Caudate nucleus (tissue), 63 donors: ENCODE measurements at places on chromosomes 13 and 19.

DNA sequence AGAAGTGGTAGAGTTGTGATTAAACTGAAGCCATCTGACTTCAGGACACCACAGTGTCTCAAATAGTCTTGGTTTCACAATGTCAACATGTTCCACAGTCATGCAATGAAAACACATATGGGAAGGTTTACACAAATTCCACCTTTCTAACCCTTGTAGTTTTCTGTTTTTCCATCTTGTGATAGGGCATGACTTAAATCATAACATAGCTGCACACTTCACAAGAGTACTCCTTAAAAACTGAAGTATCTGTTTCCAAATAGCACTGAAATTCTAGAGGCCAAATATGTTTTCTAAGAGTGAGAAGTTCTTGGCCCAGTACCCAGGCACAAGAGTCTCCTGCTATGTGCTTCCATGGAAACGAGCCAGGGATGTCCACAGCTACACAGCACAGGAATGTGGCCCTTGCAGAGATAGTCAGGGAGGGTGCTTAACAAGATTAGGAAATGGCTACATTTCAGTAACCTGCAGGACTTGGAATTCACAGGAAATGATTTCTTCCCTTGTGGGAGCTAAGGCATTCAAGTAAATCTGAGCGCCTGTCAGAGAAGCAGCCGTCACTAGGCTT, 269.1 kb downstream of the NDFIP2 start:
- peak; percentile 81 for DNase-seq

GRCh38 chr13:107450431-107450830, 764.9 kb downstream of the LIG4 start:
- DNase-seq: no peak

- no peak for DNase-seq
Measured at GRCh38 chr13:82879921-82880320, 1002.4 kb downstream of the SLITRK1 start.

- DNase-seq: no peak
Measured at GRCh38 chr13:95003019-95003813, 290.9 kb upstream of the SOX21 start.

DNA sequence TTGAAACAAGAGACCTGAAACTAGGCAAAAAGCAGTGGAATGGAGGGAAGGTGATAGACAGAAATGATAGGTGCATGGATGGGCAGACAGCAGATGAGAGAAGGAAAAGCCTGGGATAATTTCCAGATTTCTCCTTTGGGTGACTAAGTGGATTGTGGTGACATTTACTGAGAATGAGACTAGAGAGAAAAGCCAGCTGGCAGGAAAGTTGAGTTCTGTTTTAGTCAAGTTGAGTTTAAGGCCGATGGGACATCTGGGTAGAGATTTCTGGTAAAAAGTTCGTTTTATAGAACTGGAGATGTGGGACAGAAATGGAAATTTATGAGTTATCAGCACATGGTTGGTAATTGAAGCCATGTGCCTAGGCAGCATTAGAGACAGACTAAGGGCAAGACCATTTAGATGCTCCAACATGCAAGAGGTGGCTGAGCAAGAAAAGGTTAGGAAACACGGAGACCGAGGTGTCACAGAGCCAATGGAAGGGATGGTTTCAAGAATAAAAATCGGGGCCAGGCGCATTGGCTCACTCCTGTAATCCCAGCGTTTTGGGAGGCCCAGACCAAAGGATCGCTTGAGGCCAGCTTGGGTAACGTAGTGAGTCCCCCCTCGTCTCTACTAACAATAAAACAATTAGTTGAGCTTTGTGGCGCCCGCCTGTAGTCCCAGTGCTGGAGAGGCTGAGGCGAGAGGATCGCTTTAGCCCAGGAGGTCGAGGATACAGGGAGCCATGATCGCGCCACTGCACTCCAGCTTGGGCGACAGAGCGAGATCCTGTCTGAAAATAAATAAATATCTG, 9.6 kb upstream of the DGKH start:
- no peak for DNase-seq

- DNase-seq: no peak
Measured at GRCh38 chr13:48542138-48542537, 9.3 kb upstream of the RCBTB2 start.

GRCh38 chr13:26442541-26442940, 114.9 kb upstream of the WASF3 start:
- DNase-seq: no peak

GRCh38 chr19:2391118-2391725, 31.2 kb downstream of the TMPRSS9 start:
- peak; percentile 9 for DNase-seq

DNA sequence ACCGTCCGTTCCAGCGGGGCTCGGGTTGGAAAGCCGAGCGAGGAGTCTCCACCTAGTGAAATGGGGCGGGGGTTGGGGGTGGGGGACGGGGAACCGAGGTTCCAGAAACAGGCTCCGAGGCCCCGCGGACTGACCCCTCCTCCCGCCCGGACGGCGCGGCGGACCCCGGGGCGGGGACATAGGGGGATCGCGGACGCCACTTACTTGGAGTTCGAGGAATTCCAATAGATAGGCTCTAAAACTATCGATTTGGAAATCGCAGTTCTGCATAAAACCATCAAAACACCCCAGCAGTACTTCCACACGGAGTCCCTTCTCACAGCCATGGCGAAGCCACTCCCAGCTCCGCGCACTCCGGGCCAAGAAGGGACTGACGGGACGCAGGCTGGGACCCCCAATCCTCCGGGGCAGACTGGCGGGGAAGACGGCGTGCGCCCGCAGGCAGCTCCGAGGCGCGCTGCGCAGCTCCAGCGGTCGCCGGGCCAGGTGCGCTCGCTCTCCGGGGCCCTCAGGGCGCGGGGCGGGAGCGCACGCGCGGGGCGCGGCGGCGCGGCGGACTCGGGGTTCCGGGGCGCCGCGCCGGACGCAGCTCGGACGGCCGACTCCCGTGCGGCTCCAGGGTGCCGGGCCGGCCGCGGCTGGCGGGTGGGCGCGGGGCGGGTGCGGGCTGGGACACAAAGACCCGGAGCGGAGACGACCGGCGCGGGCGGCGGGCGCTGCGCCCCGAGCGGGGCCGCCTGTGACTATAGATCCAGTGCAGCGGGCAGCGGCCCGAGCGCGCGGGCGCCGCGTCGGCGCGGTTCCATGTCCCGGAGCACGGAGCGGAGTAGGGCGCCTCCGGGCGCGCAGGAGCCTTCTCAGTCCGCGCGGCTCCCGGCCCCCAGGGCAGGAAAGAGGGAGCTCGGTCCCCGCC, 567 bp downstream of the EFNB2 start:
- peak; percentile 47 for DNase-seq

GRCh38 chr13:53152057-53152421, 123.4 kb downstream of the OLFM4 start:
- no peak for DNase-seq

DNA sequence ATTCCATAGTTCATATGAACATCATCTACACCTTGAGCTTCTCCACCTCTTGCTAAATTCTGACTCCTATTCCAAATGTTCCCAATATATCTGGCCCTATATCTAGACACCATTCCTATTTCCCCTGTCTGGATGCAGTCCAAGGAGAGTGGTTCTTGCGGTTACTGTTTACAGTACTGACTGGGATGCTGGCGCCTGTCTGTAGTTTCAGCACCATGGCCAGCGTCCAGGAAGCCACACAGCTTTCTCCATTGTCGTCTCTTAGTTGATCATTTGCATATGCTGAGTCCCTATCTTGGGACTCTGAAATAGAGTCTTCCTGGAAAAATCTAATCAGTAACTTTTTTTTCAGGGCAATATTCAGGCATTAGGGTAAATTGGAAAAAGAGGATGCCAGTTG, 14.9 kb downstream of the LAIR2 start:
- DNase-seq: no peak

DNA sequence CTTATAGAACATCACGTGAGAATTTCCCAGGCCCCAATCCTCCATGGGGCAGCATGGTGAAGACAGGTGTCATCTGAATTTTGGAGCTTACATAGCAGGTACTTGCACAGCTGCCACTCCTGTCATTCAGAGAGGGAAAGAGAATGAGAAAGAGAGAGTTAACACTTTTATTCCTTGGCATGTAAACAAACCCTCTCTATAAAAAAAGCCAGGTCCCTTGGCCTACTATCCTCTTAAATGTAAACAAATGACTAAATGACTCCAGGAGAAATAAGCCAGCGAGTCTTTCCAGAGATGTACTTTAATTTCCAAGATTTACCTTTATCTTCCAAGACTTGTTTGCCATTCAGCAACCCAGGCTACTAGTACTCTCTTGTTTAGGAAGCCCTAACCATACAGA, 195.3 kb upstream of the HTR2A start:
- DNase-seq: no peak

DNA sequence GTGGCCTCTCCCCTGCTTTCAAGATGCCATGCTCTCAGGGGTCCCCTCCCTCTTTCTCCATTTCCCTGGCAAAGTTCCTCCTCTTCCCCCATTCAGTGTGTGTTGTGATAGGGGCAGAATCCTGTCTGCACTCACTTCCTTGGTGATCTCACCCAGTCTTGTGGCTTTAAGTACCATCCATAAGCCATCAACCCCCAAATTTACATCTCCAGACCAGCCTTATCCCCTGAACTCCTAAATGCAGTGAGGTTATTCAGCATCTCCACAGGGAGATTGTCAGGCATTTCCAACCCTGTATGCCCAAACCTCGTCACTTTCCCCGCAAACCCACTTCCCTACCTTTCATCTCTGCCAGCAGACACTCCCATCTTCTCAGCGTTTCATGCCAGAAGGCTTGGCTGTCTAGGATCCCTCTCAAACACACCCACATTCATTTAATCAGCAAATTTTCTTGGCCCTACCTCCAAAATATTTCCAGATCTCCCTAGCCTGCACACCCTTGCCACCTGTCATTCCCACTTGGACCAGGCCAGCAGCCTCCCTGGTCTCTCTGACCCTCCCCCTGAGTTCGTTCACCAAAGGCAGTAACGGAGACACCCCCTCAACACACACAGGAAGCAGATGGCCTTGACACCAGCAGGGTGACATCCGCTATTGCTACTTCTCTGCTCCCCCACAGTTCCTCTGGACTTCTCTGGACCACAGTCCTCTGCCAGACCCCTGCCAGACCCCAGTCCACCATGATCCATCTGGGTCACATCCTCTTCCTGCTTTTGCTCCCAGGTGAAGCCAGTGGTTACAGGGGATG, at the start of gene HCST:
Gene HCST, plus strand, starts transcription at position 676 of the 808 bp plus-strand sequence. Its CDS starts 65 bp downstream, at position 741.
- no peak for DNase-seq

- no peak for DNase-seq
Measured at GRCh38 chr13:46639033-46639981, 86.3 kb downstream of the LRCH1 start.

DNA sequence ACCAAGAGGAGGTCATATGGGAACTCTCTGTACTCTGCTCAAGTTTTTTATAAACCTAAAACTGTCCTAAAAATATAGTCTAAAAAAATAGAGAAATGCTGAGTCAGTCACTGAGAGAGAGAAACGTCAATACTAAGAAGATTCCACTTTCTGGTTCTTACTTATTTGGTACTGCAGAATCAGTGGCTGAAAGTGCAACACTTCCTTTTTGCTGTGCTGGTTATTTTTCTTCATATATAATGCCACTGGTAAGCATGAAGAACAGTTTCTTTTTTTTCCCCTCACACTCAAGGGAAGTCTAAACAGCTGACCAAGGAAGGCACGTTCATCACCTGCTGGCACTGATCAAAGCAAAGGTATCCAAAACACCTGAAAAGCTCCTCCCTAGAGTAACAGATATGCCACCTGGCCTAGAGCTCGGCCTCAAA, 44.3 kb upstream of the N4BP2L1 start:
- no peak for DNase-seq

GRCh38 chr19:8095354-8095886, 42.9 kb downstream of the CCL25 start:
- DNase-seq: no peak

DNA sequence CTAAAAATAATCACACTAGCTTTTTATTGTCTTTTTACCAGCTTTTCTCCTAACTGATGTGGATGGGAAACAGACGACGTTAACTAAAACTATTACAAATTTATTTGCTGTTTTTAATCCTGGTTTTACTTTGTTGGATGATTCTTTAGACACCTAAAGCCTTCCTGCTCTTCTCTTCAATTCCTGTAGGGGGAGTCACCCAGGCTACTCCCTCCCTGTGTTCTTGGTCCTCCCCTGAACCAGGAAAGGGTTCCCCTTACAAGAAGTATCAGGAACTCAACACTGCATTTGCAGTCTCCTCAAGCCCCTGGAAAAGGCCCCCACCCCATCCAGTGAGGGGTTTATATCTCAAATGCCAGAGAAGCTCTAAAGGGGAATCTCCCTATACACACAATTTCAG, 206.1 kb downstream of the SUCLA2 start:
- DNase-seq: no peak

- DNase-seq: no peak
Measured at GRCh38 chr19:44643605-44644401, at the start of gene PVR. TSS of gene PVR (plus strand) at chr19:44643910. CDS start at chr19:44644097, 187 bp downstream.

- no peak for DNase-seq
Measured at GRCh38 chr19:10744801-10745293, 27.0 kb downstream of the DNM2 start.

GRCh38 chr13:113765564-113765910, 6.5 kb downstream of the TMEM255B start:
- DNase-seq: no peak

DNA sequence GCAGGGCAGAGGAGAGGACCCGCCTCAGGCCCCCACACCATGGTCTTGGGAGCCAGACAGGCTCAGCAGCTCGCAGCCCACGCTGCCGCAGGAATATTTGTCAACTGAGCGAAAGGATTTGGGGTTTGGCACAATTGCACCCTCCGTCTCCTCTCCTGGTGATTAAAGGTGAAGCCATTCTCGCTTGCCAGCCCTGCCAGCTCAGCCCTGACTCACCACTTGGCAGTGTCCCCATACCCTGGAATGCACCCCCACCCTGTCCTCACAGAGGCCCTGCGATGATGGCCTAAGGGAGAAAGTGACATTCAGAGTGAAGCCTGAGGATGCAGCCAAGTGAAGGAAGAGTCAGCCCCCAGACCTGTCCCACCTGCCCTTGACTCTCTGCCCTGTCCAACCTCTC, 18.8 kb downstream of the CYTH2 start:
- DNase-seq: no peak

GRCh38 chr13:65417953-65418352, 1812.2 kb downstream of the PCDH9 start:
- DNase-seq: no peak

GRCh38 chr19:743168-743687, 7.7 kb upstream of the MISP start:
- DNase-seq: no peak

- no peak for DNase-seq
Measured at GRCh38 chr19:38683393-38684077, 36.1 kb downstream of the ACTN4 start.

- no peak for DNase-seq
Measured at GRCh38 chr19:28401739-28402424, 811.1 kb downstream of the UQCRFS1 start.
